ELF-1 (cell line): ENCODE measurements at places on chromosomes 1 and 21.
A peak's percentile ranks its signal among the peaks of the same experiment; 100 is the strongest.

GRCh38 chr1:8790987-8791386 is 26.5 kb downstream of the RERE start:
- no peak for DNase-seq

- DNase-seq = no peak
These were observed 13.5 kb upstream of the SPATA1 start for GRCh38 chr1:84492726-84493125.

DNA sequence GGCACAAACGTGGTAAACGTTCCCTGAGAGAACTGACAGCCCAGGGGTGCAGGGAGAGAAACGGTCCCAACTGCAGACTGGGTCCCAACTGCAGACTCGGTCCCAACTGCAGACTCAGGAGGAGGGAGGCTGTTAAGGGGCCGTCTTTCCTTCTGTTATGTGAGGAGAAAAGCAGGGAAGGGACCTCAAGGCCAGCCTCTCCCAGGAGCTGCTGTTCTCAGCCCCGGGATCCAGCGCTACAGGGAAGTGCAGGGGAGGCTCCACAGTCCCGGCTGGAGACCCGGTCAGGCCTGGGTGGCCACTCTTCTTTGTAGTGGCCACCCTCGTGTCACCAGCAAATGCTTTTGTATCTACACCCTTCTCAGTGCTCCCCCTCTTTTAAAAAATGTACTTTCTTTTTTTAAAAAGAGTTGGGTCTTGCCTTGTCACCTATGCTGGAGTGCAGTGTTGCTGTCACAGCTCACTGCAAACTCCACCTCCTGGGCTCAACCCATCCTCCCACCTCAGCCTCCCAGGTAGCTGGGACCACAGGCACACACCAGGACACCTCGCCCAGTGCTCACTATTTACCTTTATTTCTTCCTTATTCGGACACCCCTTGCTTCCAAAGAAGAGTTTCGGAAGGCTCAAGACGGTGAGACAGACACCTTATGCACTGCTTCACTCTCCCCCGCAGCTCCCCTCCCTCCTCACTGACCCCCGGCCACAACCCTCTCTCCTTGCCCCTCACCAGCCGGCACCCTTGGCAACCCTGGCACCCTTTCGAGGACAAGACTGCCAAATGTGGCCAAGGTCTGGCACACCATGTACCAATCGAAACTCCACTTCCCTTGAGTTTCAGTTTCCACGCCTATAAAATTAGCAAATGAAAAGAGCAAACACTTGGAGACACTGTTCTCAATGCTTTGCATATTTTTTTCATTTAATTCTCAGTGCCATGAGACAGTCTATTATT is 21.8 kb downstream of the CAPN2 start:
- DNase-seq = no peak

DNA sequence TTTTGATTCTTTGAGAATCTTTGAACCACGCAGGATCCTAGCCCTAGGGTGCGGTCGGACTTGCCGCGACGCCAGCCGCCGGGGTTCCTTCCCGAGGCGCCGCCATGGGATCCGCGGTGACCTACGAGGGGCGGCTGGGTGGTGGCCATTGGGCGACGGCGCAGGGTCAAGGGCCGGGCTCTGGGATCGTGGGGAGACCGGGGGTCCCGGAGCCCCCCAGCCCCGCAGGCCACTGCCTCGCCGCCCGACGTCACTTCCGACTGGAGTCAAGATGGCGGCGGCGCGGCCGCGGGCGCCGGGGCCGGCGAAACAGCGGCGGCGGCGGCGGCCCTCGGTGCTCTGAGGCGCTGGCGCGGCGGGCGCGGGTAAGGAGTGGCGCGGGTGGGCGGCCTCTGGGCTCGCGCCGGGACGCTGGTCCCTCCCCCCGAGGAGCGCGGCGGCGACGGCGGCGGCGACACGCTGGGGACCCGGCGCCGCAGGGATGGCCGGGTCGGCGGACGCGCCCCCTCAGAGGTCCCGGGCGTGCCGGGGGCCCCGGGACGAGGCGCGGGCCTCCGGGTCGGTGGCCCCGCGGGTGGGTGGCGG is at the start of gene PRDM2:
TSS of gene PRDM2 (plus strand) at position 253 of the 585 bp plus-strand sequence. CDS start 15,418 bp downstream, outside the sequence.
- DNase-seq = peak; percentile 49

DNA sequence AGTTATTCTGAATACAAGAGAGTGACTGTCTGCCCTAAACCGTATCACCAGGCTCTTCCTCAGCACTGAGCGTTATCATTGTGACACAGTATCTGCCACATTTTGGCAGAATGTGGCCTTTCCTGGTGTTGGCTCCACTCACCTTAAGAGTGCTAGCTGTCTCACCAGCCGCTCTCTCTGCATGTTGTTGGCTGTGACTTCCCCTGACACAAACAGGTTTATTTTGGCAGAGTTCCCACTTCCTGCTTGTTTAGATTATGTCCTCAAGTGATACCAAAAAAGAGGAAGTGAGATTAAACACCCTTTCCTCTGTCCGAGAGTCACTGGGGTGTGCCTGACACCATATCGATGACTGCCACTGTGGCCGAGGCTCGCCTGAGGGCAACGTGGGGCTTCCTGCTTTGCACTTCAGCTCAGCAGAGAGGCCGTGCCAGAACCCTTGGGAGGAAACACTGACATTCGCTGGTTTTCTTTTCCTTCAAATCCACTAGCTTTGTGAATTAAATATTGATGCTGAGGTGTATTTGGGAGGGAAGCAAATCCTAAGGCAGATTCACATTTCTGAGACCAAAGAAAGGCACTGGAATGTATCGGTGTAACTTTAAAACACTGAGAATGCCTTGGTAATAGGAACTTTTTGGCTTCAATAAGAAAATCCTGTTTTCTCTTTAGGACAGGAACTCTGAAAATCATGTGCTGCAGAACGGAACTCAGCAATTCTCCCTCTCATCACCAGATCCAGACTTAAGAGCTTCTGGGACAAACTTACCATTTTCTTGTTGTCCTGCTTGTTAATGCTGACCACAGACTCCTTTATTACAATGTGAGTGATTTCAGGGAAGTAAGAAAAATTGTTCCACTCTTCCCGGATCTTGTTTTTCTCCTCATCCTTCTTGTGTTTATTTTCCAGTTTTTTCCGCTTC is 102.1 kb downstream of the JAK1 start:
- DNase-seq = no peak

DNA sequence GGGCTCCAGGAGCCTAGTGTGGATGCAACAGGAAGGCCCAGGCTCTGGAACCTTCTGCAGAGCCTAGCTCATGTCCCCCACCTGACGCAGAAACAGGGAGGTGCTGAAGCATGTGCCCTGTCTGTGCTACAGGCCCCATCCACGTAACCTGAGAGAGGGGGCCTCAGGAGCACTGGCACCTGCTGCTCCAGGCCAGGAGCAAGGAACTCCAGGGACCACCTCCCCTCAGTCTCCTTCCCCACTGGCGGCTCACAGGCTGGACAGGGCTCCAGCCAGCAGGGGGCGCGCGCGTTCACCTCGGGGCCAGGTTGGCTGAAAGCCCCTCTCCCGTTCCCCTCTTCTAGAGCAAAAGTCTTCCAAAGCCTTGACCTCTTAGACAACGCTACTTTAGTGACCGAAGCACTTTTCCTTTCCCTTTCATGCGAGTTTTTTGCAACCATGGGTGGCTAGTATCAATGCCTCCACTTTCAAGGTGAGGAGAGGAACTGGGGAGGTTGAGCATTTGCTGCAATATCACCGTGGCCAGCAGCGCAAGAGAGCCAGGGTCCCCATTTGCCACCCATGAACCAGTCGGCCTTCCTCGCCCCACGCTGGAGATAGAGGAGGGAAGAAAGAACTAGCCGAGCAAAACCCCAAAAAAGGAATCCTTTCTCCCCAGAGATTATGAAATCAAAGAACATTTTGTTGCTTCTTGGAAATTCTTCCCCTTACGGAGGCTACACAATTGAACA is 52.4 kb upstream of the GPR157 start:
- DNase-seq = peak; percentile 88

DNA sequence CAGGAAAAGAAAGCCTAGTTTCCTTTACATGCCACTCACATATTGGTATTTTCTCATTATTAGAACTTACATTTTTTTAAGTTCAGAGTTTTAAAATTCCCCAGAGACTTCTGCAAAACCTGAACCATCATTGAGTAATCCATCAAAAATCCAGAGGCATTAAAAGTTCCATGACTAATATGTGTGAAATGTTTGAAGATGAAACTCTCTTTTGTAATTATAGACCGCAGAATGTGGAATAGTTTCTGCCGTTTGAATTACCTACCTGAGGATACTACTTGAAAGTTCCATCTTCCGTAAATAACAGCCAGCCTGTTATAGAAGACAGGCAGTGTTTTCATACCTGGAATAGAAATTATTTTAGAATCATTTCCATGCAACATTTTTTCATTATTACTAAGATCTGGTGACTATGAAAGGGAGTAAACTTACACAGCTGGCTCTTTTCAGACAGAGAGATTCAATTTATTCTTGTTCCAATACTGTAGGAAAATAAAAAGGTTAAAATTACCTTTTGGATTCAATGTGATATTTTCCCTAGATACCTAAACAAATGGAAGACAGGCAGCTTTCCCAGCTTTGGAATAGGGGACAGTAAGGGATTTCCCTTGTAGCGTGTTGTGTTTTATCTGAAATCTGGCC is 131.4 kb downstream of the ST6GALNAC5 start:
- DNase-seq = no peak

- DNase-seq = no peak
These were observed 971 bp upstream of the RNF2 start for GRCh38 chr1:185044387-185044786.

DNA sequence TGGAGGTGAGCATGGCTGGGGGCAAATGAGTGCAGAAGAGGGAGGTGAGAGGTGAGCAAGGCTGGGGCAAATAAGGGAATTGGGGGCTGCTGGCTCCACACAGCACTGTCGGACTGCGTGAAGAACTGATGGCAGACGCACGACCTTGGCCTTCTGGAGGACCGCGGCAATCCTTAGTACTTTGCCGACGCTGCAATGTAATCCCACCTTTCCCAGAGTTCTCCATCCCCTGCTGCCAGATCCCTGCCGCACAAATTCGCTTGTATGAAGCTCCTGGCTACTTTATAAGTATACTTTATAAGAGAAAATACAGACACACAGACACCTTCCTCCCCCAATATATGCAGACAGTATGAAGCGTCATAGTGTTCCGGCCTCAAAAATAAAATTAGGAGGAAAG is 472.4 kb downstream of the SMYD3 start:
- DNase-seq = no peak

DNA sequence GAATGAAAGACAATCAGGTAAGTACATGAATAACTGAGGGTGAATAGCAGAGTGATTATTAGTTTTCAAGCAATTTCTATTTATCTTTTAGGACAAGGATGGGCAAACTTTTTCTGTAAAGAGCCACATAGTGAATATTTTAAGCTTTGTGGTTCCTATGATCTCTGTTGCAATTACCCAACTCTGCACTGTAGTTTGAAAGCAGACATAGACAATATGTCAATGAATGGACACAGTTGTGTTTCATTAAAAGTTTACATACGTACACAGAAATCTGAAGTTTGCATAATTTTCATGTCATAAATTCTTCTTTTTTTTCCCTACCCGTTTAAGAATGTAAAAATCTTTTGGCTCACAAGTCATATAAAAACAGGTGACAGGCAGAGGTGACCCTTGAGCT is 71.4 kb downstream of the ZNF281 start:
- no peak for DNase-seq

DNA sequence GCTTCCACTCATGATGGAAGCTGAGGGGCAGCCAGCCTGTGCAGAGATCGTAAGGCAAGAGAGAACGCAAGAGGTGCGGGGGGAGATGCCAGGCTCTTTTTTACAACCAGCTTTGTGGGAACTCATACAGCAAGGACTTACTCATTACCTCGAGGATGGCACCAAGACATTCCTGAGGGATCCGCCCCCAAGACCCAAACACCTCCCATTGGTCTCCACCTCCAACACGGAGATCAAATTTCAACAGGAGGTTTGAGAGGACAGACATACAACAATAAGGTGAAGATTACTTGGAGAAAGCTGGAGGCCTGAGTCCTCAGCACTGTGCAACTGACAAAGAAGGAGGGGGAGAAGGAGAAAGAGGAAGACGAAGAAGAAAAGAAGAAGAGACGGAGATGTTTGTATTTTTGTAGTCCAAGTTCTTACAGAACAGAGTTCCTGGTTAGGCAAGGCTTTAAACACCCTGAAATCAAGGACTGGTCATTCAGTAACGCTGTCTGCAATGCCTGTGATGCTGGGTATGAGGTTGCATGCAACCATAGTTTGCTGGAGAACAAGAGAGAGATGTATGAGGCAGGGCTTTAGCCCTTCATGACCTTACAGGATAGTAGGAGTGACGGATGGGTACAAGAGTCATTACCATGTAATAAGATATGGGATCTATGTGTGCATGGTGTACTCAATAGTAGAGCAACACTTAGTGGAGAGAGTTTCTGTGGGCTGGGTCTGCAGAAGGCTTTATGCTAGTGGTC is 19.7 kb upstream of the GALNT2 start:
- DNase-seq = peak; percentile 86

- no peak for DNase-seq
These were observed 35.8 kb upstream of the SLC35D1 start for GRCh38 chr1:67089685-67090208.

DNA sequence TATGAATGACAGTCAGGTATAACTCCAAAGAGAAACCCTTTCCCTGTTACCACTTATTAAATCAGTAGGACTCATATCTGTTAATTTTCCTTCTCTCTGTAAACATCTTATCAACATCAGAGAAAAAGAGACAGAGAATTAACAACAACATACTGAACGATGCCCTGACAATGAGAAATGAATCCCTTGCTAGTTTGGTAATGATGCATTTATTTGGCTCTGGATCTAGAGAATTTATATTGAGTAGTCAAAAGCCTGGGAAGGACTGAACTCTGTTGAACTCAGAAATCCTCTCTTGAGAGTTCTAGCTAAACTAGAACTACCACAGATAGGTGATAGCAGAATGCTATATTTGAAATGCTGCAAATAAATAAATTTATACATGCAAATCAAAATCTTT is 325.6 kb downstream of the DISC1 start:
- no peak for DNase-seq

GRCh38 chr21:25491267-25491666 is 116.0 kb downstream of the MRPL39 start:
- no peak for DNase-seq

DNA sequence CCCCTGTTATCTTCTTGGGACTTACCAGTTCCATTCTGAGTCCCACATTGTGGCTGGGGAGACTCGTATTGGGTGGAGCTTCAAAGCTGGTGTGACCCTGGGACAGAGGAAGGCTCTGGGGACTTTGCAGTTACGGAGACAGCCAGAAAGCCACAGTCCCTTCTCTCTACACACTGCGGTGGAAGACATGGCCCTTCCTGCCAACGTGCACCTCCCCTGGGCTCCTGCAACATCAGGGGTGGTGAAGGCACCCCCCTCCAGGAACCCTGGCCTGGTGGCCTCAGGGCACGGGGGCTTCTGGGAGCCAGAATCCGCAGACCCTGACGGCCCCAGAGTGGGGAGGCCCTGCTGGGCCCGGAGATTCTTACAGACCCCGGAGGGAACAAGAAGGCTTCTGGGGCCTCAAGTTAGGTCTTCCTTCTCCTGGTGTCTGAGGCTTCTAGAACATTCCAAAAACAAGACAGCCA is 113.0 kb downstream of the SIK1 start:
- no peak for DNase-seq

- no peak for DNase-seq
These were observed 39.1 kb downstream of the KANK4 start for GRCh38 chr1:62280150-62280549.

GRCh38 chr1:65247419-65248359 is 61.7 kb upstream of the DNAJC6 start:
- DNase-seq = peak; percentile 69

GRCh38 chr1:163071405-163072255 is 2.5 kb downstream of the RGS4 start:
- DNase-seq = peak; percentile 44
